ENCODE measurements at places on chromosomes 1 and 21.

- no peak for DNase-seq
Observed at GRCh38 chr1:86753700-86754099, 49.3 kb downstream of the SH3GLB1 start.

- no peak for DNase-seq
Observed at GRCh38 chr21:46057710-46058241, 40.1 kb upstream of the COL6A2 start.

GRCh38 chr1:204323887-204324286, 35.8 kb downstream of the PLEKHA6 start:
- peak; percentile 59 for DNase-seq

- no peak for DNase-seq
Observed at GRCh38 chr1:168861421-168862004, 132.5 kb upstream of the DPT start.

DNA sequence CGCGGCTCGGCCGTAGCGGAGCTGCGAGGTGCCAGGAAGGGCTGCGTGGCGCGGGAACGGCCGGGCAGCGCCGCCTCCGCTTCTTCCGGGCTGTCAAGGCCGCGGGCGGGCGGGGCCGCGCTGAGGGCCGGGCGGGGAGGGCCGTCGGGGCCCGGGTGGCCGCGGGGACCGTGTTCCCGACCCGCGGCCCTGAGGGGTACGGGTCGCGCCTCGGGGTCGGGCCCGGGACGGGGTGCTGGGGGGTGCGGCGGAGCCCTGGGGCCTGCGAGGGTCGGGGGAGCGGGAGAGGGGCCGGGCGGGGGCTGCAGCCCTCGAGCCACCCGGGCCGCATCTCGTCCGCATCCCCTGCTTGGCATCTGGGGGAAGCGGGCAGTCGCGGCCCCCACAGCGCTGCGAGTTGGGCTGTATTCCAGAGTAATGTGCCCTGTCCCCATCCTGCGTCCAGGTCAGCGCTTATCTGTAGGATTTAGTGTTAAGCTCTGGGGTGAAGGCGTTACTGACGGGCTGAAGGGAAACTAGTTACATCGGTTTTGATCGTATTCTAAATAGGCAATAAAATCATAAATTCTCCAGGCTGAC, 379 bp downstream of the RER1 start:
- no peak for DNase-seq

GRCh38 chr1:166182281-166182680, 15.5 kb upstream of the FAM78B start:
- no peak for DNase-seq

DNA sequence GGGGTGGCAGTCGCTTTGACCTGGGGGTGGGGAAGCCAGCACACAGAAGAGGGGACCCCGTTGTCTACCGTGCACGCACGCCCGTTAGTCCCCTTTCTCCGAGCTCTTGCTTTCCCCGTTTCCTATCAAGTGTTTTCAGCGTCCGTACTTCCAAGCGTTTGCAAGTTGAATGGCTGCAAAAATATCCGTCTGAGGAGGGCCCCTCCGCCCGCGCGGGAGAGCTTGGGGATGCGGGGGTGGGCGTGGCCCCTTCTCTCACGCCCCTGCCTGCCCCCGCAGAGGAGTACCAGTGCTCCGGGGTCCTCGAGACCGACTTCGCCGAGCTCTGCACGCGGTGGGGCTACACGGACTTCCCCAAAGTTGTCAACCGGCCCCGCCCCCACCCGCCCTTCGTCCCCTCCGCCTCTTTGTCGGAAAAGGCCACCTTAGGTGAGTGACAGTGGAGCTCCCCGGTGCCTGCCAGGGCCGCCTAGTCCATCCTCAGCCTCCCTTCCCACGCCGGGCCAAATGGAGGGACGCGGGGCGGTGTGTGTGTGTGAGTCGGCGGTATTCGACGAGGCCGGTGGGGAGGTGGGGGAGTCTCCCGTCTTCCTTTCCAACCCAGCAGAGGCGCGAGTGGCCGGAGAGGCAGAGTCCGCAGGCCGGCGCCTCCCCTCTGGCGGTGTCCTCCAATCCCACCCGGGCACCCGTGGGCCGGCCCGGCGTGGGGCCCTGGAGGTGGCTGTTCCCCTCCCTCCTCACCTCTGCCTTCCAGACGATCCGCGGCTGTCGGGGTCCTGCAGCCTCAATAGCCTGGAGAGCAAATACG, 3.4 kb downstream of the LRRC71 start:
- no peak for DNase-seq

GRCh38 chr1:11777658-11778322, 15.8 kb downstream of the C1orf167 start:
- no peak for DNase-seq

GRCh38 chr21:45860493-45861155, 120.9 kb upstream of the COL6A1 start:
- no peak for DNase-seq

GRCh38 chr1:201221201-201221846, 30.7 kb downstream of the IGFN1 start:
- DNase-seq = no peak

DNA sequence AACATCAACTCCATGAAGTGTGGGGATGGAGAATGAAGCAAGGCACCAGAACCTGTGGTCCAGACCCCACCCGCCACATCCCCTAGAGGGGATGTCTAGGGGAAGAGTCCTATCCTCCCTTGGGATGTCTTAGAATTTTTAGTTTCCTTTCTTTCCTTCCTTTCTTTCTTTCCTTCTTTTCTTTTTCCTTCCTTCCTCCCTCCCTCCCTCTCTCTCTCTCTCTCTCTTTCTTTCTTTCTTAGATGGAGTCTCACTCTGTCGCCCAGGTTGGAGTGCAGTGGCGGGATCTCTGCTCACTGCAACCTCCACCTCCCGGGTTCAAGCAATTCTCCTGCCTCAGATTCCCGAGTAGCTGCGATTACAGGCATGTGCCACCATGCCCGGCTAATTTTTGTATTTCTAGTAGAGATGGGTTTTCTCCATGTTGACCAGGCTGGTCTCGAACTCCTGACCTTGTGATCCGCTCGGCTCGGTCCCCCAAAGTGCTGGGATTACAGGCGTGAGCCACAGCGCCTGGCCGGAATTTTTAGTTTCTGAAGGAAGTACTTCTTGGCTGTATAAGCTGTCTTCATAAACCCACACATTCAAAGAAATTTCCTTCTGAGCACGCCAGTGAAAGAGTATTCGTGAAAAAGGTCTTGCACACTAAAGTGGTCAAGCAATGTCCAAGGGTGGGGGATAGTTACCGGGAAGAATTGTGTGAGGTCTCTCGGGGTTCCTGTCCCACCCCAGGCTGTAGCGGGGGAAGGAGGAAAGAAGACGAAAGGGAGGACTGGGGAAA, 20.8 kb upstream of the LEFTY2 start:
- no peak for DNase-seq

DNA sequence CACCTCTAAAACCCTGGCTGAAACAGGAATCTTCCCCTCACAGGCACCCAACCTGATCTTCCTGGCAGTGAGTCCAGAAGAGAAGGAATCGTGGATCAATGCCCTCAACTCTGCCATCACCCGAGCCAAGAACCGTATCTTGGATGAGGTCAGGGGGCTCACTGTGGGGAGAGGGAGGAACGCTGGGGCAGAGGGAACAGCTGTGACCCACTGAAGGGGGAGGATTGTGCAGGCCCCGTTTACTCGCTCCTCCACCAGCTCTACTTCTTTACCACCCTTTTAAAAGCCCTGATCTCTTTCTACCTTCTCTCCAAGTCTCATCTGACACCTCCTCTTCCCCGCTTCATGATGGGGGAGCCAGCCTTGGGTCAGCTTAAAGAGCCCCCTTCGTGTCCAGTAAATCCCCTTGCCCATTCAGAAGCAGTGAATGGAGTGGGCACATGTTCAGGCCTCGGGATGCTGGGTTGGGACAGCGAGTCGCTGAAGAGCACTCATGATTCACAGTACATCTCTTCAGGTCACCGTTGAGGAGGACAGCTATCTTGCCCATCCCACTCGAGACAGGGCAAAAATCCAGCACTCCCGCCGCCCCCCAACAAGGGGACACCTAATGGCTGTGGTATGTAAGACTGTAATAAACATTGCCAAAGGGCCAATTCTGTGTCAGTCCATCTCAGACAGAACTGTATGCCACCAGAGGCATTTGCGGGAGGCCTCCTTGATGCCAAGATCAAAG, 7.3 kb downstream of the PLEKHO1 start:
- peak; percentile 78 for DNase-seq

DNA sequence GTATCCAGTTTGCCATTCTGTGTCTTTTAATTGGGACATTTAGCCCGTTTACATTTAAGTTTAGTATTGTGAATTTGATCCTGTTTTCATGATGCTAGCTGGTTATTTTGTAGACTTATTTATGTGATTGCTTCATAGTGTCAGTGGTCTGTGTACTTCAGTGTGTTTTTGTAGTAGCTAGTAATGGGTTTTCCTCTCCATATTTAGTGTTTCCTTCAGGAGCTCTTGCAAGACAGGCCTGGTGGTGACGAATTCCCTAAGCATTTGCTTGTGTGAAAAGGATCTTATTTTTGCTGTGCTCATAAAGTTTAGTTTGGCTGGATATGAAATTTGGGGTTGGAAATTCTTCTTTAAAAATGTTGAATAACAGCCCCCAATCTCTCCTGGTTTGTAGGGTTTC, 69.2 kb upstream of the PDC start:
- no peak for DNase-seq

DNA sequence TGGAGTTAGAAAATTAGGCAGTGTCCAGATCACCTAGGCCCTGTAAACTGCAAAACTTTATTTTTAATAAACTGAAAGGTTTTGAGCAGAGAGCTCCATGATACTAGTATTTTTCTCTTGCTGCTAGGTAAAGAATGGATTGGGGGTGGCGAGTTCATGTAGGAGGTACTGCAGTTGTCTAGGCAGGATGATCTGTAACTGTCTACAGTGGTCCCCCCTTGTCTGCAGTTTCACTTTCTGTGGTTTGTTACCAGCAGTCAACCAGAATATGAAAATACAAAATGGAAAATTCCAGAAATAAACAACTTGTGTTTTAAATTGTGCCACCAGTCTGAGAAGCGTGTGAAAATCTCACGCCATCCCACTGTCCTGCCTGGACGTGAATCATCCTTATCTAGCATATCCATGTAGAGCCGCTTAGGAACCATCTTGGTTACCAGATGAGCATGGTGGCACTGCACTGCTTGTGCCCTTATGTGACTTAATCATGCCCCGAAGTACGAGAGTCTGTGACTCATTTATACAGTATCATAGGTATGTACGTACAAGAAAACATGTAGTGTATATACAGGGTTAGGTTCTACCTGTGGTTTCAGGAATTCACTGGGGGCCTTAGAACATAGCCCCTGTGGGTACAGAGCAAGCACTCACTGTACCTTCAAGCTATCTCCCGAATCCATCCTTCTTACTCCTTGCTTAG, 94.2 kb downstream of the AHCTF1 start:
- peak; percentile 8 for DNase-seq

GRCh38 chr1:205676002-205676401, 4.3 kb downstream of the SLC45A3 start:
- DNase-seq = no peak

DNA sequence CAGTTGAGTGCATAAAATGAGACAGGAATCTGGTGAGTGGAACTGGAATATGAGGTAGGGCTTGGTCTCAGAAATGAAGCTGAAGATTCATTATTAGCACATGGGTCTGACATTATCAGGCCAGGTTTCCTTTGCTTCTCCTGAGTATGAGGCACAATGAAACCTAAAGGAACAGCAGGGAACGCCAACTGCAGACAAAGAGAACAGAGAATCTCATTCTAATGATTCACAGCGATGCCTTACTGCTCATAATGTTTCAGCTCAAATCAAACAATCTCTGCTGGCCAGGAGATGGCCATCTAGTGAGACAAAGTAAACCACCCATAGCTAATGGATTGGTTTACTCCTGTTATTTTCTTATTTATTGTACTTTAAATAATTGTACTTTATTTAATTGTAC, 133.5 kb downstream of the C1orf21 start:
- no peak for DNase-seq

- no peak for DNase-seq
Observed at GRCh38 chr1:96145492-96145891, 576.1 kb upstream of the PTBP2 start.

GRCh38 chr1:68470388-68470970, 20.7 kb upstream of the RPE65 start:
- peak; percentile 26 for DNase-seq

Data from A172 (cell line).